NCI-H1105 treated with DMSO at 0.1 percent for 48 hours (cell line): ENCODE measurements at places on chromosomes 16 and 17.

GRCh38 chr17:17504341-17505140, 8.3 kb upstream of the RASD1 start:
- DNase-seq = no peak

- DNase-seq = no peak
Observed at GRCh38 chr16:57748596-57748995, 13.0 kb downstream of the KATNB1 start.

- DNase-seq = no peak
Observed at GRCh38 chr17:5378566-5379207, 40.8 kb downstream of the NUP88 start.

- DNase-seq = no peak
Observed at GRCh38 chr16:87713451-87714229, 52.1 kb downstream of the KLHDC4 start.

DNA sequence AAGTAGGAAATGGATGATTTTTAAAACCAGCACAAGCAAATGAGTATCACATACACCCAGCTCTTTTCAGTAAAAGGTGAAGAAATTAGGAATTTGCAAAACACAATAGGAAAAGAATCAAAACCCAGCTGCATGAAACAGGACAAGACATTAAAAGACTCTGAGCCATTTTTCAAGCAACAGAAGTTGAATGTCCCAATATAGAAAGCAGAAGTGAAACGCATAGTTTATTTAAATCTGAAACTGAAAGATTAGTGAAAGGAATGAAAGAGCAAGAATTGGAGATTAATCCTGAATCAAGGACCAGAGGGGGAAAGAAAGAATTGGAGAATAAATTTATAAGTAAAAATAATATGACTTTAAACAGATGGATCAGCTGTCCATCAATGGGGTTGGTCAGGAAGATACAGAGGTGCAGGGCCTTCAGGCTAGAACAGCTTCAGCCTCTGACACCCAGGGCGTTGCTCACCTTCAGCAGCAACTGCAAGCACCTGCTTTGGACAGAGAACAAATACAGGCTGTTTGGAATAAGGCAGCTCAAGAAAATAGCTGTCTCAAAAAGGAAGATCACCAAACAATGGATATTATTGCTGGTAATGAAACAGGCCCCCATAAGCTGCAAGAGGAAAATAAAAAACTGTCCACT, 3.9 kb upstream of the ARHGAP17 start:
- no peak for DNase-seq

- DNase-seq = no peak
Observed at GRCh38 chr16:22300427-22301071, 3.3 kb downstream of the POLR3E start.

DNA sequence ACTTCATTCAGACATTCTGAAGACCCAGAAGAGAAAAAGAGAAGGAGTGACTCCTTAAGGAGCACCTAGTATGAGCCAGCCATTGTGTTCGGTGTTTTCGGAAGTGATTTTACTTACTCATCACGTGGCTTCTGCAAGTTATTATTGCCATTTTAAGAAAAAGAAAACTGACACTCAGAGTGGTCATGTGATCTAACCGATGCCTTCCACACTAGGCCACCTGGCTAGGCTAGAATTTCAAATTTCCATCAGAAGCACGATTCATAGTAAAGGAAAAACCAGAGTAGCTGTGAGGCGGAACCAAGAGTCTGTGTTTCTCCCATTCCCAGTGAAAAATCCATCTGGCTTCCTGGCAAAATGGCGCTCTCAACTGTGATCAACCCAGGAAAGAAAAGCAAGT, 32.0 kb downstream of the GTF3C1 start:
- DNase-seq = no peak

GRCh38 chr17:80799538-80800480, 191.8 kb upstream of the CHMP6 start:
- DNase-seq = no peak

GRCh38 chr16:82116535-82116934, 53.5 kb downstream of the MPHOSPH6 start:
- no peak for DNase-seq

DNA sequence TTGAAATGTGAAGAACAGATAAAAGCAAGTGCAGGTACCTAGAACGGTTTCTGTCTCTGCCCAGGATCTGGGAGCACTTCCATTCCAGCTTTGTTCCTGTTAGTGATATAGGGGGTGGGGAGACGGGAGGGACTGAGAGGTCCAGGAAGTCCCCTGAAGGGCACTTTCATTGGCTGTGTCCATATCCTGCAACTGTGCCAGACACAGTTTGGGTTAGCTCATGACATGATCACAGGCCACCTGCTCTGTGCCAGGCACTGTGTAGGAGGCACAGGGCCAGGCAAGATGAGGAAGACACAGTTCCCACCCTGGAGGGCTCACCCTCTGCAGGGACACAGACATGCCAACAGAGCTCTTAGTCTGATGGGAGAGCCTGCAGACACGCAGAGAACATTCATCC, 7.9 kb downstream of the CBLN1 start:
- no peak for DNase-seq
